Stimulated activated CD8-positive, alpha-beta memory T cell treated with anti-CD3 and anti-CD28 coated beads, Interleukin-15, amount 100 ng/mL, for 48 hours (primary cell): ENCODE measurements at places on chromosomes 5 and 9.

GRCh38 chr9:125106285-125106893 lies 36.9 kb downstream of the SCAI start:
- DNase-seq: no peak

DNA sequence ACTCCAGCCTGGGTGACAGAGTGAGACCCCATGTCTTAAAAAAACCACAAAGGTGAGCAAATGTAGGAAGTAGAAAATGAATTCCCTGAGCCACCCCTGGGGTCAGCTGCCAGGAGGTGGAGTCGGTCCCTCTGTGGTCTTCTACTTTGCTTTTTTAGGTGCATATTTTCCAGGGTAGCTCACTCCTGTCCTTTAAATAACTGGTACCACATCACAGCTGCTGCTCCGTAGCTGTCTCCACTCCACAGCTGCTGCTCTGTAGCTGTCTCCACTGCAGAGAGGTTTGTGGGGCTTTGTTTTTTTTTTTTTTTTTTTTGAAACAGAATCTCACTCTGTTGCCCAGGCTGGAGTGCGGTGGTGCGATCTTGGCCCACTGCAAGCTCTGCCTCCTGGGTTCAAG lies 8.9 kb downstream of the WDR5 start:
- no peak for DNase-seq

- no peak for DNase-seq
Observed at GRCh38 chr5:177234841-177235240, 68.7 kb downstream of the RAB24 start.

- DNase-seq: no peak
Observed at GRCh38 chr5:138743484-138743883, 9.7 kb upstream of the CTNNA1 start.
